Panc1 (cell line): ENCODE measurements at places on chromosomes 2 and 18.

DNA sequence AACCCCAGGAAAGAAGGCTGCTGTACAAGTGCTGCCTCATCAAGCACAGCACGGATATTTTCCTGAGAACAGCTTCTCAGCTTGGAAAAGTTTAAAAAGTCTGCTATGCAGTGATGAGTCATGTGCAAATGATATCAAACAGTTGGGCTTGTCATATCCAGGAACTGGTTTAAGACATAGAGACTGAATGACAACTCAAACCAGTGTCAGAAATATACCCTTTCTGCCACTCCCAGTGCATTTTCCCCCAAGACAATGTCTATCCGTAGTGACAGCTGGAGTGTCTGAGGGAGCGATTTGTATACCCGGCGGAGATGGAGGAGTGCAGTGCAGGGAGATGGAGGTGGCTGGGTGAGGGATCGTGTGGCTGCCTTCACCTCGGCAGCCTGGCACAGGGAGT is 28.2 kb downstream of the SOX11 start:
- no peak for DNase-seq

GRCh38 chr2:104043864-104044263 is 810.1 kb upstream of the POU3F3 start:
- DNase-seq = no peak

GRCh38 chr18:42429196-42429595 is 474.2 kb downstream of the PIK3C3 start:
- no peak for DNase-seq

DNA sequence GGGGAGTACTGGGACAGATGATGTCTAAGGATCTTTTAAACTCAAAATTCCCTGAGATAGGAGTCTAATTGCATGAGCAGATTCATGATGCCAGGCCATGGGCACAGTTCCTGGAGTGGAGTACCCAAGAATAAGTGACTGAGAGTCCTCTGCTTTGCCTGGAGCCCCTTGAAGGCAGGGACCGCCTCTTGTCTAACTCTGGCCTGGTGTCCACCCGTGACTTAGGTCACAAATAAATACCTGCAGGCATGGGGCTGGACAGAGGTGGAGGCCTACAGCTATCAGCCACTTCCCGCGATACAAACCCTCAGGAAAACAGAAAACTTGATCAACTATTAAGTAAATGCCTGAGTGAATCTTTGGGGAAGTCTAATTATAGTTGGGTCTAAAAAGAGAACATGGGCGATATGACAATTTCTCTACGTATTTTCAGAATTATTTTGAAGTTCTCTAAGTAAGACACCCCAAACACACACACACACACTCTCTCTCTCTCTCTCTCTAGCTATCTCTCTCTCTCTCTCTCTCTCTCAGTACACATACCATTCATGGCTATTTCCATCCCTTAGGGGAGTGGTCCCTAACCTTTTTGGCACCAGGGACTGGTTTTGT is 1.8 kb upstream of the WIPF1 start:
- no peak for DNase-seq

- no peak for DNase-seq
Measured at GRCh38 chr2:217262911-217263310, 403.0 kb upstream of the TNP1 start.

DNA sequence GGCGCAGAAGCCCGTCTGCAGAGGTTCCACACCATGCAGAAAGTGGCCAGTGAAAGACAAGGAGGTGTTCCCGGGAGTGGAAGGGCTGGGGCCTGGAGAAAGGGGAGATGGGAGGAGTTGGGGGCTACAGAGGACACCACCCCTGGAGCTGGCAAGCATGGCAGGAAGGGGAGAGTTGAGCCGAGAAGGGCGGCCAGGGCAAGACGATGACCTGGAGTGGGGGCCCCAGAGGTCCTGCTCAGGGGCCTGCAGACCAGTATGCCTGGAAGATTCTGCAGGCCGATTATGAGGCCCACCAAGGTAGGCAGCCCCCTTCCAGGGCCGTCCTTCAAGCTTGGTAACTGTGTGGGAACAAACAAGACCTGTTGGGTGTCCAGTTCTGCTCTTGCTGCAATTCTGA is 33.1 kb downstream of the RBFA start:
- DNase-seq = no peak

DNA sequence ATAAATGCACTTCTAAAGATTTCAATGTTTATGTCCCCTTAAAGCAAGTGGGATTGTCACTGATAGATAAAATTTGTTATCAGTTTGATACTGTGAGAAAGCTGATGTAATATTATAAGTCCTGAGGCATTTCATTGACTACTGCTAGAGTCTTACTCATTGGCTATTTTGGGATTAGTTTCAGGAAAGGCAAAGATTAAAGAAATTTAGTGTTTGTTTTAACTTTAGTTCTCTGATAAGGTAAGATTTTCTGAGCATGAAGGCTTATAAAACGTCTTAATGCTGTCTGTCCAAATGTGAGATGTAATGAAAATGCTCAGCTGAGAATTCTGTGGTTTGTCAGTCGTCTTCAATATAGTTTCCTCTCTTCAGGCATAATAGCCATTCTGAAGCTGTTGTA is 886.4 kb upstream of the CDH2 start:
- DNase-seq = no peak

- no peak for DNase-seq
Measured at GRCh38 chr18:22349317-22349898, 68.3 kb downstream of the CTAGE1 start.

DNA sequence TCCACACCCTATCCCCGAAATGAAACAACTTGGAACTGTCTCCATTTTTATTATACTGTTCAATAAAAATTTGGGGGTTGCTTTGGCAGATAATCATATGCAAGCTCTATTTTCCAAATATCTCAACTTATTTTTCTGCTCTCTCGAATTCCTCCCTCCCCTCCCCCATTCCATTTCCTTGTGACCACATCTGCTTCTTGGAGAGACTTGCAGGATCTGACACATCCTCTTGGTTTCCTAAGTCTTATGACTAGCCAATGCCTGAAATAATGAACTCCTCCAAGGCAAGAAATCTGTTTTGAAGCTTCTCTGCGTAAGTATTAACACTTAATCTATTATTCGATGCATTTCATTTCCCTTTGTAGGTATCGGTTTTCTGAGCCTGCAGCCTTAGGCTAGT is 16.1 kb downstream of the TGIF1 start:
- no peak for DNase-seq

GRCh38 chr2:134336352-134336751 is 82.5 kb downstream of the MGAT5 start:
- DNase-seq = no peak

DNA sequence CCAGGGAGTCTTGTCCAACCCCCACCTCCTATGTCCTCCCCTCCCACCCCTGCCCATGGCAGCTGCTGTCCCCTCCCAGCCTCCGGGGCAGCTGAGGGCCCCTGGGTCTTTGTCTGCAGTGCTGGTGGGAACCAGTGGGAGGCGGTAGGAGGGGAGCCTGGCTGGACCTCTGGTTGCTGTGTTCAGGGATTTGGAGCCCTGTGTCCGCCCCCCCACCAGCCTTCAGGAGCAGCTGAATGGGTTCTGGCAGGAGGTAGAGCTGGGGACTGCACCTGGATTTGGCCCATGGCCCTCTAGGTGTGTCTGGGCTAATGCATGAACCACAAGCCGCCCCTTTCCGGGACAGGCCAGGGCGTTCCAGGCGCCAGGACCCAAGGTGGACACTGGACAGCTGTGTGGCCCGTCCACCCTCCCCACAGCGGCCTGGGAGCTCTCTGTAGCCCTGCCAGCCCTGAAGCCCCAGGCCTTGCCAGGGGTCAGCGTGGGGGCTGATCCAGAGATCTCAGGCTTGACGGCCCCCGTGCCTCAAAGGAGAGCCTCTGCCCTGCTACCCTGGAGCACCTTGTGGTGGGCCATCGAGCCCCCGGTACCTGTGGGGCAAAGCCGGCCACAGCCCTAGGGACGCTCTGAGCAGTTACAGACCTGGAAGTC is 25.4 kb downstream of the GPC1 start:
- no peak for DNase-seq

- no peak for DNase-seq
Measured at GRCh38 chr2:166628478-166629136, 134.6 kb upstream of the SCN7A start.

- DNase-seq = no peak
Measured at GRCh38 chr2:151241224-151241623, 20.4 kb downstream of the RBM43 start.

DNA sequence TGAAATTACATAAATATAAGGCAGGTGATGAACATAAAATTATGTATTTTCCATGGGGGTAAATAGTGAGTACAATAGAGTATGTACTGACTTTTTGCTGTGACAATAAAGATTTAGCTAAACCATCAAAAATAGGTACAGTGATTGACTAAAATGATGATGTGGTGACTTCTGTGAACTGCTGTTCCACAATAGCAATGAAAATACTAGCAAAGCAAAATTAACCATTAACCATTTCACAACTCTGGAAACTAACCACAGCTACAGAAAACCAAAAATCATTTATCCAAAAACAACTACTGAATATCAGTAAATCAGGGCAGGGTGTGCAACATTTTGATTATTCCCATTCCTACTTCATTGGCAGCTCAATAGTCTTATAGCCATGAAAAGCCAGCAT is 161.4 kb upstream of the GYPC start:
- DNase-seq = no peak

GRCh38 chr2:17550907-17551306 is 10.4 kb downstream of the VSNL1 start:
- DNase-seq = no peak
